Esophagus squamous epithelium (tissue), 5 donors: ENCODE measurements at places on chromosomes 6 and 20.

DNA sequence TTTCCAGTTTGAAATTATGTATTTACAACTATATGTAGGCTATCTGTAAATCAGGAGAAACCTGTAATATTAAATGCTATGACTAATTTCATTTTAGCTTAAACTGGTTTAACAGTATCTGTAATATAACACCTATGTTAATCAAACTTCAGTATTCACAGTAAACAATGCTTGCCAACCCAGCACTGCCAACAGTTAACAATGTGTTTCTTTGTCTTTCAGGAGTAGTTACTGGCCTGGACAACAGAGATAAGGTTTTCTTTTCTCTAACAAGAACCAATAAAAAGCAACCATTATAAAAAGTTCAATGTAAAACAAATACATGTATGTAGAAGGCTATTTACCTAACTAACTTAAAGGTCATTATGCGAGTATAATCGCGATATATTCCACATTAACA lies 158.8 kb downstream of the CDK19 start:
- DNase-seq = no peak

DNA sequence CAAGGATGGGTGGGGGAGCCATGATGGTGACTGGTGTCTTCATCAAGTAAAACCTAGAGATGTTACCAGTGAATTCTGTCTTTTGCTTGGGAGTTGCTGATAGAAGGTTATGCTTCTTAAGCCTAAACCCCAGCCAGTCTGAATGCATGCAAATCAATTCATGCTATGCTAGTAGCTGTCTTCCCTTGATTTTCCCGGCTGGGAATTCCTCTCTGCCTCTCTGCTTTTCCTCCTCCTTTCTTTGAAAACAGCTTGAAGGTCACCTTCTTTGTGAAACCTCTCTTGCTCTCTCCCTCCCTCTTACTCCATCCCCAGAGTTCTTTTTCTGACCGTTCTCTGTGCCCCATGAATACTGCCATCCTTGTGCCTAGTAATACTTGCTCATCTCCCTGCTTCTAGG lies 58.9 kb downstream of the TMEM200A start:
- no peak for DNase-seq

DNA sequence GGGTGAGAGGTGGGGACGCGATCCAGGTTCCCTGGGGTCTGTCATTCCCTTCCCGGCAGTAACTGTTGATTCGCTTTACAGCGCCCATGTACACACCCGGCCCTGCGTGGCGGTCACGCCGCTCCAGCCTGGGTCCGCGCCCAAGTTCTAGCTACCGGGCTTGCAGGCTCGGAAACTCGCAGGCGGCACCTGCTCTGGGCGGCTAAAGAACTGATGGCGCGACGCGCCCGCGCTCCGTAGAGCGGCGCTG lies 1.4 kb upstream of the POU3F2 start:
- DNase-seq = no peak

- DNase-seq = no peak
Measured at GRCh38 chr6:9647071-9647445, 767.8 kb downstream of the TFAP2A start.

- DNase-seq = no peak
Measured at GRCh38 chr6:111727041-111727440, 121.4 kb upstream of the TRAF3IP2 start.

- DNase-seq = no peak
Measured at GRCh38 chr6:19538096-19538495, 299.1 kb upstream of the ID4 start.

- no peak for DNase-seq
Measured at GRCh38 chr6:129486327-129486726, 223.7 kb downstream of the ARHGAP18 start.

- DNase-seq = no peak
Measured at GRCh38 chr6:108438918-108439317, 121.8 kb upstream of the FOXO3 start.

DNA sequence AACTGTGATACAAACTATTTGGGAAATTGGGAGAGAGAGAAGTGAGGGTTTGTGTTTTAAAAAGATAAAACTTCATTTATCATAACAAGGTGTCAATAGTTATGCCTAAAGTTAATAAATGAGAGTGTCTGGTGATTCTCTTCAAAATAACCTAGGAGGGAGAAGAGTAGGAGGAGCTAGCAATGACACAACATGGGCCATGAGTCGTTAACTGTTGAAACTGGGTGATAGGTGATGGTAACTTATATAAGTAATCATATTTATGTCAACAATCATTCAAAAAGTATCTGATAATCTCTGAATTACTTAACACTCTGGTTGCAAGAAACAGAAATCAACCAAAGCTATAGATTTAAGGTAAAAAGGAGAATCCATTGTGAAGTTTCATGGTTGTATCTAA lies 46.8 kb upstream of the INSM1 start:
- DNase-seq = no peak

- no peak for DNase-seq
Measured at GRCh38 chr6:166775923-166776220, 148.8 kb upstream of the RPS6KA2 start.

GRCh38 chr6:37102299-37103168 lies 67.4 kb upstream of the PIM1 start:
- no peak for DNase-seq

DNA sequence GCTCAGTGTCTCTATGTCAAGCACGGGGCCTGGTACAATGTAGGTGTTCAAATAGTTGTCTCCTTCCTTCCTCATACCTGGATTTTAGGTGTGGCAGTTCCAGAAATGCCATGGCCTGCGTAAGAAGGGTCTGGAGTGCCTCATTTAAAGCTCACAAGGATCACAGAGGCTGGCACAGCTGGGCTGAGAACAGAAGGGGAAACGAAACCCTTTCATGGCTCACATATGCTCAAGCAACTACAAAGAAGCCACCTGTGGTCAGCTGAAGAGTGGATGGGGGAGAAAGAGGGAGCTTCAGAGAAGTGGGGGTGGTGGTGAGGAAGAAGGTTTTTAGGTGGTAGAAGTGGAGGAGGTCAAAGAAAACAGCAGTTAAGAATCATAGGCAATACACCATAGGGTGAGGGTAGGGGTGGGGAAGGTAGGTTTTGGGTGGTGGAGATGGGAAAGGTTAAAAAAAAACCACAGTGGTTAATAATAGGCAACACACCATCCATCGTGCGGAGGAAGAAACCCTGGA lies 17.0 kb upstream of the TOP1 start:
- DNase-seq = no peak

DNA sequence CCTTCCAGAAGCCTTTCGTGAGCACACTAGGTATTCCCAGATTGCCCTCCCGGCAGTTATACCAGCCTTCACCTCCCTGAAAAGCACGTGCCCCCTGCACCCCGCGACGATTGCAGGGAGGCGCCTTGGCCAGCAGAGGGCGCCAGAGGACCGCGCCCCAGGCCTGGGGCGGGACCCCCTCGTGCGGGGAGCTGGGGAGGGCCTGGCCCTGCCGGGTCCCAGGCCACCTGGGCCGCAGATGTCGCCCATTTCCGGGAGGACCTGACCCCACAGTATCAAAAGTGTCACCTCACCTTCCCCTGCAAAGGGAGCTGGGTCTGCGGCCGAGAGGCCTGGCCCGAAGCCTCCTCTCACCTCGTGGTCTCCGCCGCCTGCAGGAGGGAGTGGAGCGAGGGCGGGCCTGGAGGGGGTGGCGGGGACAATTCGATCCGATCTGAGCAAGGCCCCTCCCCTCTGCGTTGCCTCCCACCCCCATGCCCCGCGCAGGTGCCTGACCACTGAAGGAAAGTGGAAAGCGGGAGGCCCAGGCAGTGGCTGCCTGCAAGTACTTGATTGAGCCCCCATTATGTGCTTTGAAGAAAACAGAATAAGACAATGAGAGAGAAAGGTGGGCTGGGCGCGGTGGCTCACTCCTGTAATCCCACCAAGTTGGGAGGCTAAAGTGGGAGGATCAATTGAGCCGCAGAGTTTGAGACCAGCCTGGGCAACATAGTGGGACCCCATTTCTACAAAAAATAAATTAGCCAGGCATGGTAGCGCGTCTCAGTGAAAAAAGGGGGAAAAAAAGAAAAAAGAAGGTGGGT lies 3.5 kb upstream of the SNAI1 start:
- DNase-seq = no peak

DNA sequence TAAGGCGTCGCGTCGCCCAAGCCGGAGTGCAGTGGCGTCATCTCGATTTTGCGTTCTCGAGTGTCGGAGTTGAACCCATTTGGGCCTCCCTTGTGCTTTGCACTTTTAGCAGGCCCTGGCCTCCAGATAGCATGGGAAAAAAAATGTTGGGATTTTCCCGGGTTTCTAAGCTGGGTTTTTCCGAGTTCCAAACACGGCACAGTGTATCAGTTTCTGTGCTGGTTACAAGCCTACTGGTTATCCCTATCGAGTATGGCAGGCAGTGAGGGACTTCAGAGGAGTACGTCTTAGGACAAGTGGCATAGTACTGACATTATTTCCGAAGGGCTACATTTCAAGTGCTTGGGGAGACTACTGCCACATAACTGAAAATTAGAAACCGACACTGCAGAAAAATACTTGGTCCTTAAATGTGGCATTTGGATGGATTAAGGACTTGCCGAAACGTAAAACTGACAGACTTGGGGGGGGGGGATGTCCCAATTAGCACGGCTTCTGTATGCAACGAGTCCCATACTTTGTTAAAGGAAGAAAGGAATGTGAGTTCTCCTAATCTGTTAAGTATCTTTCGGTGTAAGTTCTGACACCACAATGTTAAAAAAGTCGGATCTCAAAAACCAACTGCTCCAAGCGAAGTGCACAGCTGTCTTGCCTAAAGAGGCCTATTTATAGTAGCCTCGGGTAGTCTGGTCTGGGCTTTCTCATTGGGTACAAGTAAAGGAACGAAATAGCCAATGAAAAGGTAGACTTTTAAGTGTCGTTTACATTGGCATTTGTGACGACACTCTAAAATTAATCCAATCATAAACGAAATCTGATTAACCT lies 70.2 kb downstream of the HFE start:
- DNase-seq = peak; percentile 69

DNA sequence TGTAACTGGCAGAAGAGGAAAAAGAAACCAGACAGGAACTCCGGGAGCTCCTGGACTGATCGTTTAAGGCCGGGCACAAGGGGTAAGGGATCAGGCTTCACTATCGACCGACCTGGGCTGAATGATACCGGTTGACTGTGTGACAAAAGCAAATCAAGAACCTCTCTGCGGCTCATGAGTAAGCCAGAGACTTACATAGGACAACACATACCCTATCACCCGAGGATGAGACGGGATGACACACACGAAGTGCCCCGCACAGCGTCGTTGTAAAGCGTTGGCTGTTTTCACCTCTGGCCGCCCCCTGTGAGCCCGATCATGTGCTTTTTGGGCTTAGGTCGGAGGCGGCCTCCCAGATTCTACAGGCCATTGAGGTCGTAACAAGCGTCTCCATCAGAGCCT lies 695 bp upstream of the TGIF2 start:
- no peak for DNase-seq

GRCh38 chr20:50713657-50714101 lies 17.7 kb upstream of the PARD6B start:
- no peak for DNase-seq

- DNase-seq = no peak
Measured at GRCh38 chr6:125512621-125513020, 210.9 kb upstream of the HDDC2 start.

- no peak for DNase-seq
Measured at GRCh38 chr6:144027932-144028587, 20.0 kb upstream of the PLAGL1 start.

DNA sequence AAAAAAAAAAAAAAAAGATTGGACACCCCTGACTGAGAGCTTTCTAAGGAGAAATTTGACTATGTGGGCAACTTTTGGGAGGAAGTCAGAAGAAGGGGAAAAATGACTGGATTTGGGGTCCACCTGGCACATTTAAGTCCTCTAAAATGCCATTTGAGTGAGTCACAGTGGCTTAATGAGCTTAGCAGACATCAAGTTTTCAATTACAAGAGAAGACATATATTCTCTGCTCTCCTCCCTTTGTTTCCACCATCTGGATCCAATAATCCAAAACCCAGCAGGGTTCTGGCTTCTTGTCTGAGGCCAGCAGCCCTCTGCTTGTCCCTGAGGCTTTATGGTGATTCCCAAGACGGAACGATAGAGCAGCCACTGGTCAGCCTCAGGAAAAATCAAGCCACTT lies 6.9 kb downstream of the PI3 start:
- DNase-seq = no peak

DNA sequence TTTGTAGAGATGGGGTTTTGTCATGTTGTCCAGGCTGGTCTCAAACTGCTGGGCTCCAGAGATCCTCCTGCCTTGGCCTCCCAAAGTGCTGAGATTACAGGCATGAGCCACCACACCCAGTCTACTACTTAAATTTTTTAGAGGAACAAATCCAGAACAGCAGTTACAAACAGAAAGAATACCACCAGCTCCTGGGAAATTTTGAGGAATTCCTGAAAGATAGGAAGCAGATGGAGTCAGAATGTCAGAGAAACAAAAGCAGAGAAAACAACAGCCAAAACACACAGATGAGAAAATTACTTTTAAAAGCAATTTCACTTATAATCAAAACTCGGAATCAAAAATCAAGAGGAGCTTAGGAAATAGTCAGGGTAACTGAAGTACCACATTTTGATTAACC lies 543.3 kb upstream of the MARCKS start:
- DNase-seq = no peak

GRCh38 chr6:22830463-22830862 lies 261.1 kb downstream of the HDGFL1 start:
- DNase-seq = no peak

- DNase-seq = no peak
Measured at GRCh38 chr6:140445474-140446004, 1071.1 kb upstream of the CITED2 start.

DNA sequence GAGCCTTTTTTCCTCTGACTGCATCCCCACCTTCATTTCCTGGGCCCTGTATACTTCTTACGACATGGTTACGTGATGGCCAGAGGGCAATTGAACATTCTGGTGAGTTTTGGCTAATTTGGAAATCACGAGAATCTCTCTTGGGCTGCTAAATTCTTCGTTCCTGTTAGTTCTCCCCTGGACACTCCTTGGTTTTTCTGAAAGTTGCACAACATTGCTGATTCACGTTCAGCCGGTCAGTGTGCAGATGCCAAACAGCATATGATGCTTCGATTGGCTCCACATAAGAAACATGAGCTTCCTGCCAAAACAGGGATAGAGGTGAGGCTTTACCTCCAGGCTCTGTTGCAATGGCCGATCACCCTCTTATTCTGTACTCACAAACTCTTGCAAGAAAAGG lies 119.4 kb upstream of the LY86 start:
- DNase-seq = no peak

DNA sequence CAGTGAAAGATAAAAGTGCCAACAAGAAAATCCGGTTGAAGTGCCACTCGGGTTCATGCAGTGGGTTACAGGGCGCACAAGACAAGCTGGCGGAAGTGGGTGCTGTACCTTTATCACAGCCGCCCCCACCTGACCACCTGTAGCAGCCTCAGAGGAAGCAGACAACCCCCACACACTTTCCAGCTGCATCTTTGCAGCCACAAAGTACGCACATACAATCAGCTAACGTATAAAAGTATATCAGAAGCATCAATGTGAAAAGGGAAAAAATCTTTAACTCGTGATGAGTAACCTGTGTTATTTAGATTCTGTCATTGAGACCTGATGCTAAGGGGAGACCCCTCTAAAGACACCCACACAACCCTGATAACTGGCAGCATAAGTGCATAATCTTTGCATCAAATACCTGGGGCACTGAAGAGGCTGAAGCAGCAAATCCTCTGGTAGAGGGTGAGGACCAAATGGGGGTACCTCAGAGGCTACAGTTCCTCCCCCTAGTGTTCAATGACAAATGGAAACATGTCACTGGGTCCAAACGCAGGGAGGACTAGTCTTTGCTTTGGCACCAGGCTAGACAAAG lies 22.1 kb downstream of the BACH2 start:
- DNase-seq = peak; percentile 27
